ENCODE measurements at places on chromosomes 5 and 9.
A peak's percentile ranks its signal among the peaks of the same experiment; 100 is the strongest.

DNA sequence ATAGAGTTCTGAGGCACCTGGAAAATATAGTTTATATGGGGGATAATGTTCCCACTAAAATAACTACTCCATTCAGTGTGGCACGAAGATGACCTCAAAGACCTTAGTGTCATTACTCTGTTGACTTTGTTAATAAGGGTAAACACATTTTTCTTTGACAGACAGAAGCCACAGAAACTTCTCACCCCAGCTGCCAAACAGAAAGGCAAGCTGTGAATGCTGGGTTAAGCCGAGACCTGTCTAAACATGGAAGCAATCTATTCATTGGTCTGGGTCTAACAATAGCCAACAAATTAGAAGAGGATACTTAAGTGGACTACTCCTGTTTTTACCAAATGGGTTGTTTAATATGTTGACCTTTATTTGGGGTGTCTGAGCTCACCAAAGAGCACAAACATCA is 171.4 kb downstream of the TLE1 start:
- DNase-seq = no peak

DNA sequence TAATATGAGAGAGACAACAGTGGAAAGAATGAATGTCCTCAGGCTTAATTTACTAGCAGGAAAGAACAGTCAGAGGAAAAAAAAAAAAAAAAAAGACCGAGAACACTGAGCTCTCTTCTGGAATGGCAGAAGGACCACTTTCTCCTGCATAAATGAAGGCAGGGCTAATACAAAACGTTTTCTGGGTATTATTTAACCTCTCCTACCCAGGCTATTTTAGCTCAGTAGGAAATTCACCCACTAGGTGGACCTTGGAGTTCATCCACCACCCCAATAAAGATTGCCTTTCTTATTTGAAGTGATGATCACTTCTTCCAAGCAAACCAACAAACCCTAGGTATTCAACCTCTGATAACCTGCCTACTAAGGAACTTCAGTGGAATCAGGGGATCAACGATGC is 3.7 kb downstream of the GLIS3 start:
- DNase-seq = no peak

DNA sequence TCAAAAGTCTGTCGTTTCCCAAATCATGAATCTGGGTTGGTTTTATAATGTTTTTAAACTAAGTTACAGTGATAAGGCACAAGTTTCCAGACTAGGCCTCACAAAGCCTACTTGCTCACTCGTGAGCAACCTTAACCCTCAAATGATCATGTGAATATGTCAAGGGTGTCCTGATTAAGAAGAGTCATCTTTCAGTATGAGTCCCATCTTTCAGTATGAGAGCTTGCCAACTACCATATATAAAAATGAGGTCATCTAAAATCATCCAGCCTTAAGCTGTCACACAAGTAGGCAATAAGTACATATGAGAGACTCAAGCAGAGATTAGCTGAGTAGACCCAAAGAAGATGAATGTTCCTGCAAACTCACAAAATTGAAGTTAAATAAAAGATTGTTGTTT is 668.4 kb upstream of the FAM174A start:
- no peak for DNase-seq

- no peak for DNase-seq
These were observed 34.2 kb downstream of the WNK2 start for GRCh38 chr9:93218161-93218560.

DNA sequence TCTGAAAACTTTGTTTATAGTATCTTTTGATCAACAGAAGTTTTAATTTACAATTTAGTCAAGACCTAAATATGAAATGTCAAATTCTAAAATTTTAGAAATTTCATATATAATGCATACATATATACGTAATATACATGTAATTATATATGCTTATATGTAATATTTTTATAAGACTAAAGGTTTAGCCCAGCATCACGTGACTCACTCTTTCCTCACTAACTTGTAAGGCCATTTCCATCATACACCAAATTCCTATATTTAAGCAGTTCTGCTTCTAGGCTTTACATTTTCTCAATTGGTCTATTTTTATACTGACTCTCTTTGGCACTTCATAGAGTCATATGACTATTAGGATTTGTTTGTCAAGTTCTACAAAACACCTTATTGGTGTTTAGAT is 56.4 kb downstream of the CFAP95 start:
- no peak for DNase-seq

DNA sequence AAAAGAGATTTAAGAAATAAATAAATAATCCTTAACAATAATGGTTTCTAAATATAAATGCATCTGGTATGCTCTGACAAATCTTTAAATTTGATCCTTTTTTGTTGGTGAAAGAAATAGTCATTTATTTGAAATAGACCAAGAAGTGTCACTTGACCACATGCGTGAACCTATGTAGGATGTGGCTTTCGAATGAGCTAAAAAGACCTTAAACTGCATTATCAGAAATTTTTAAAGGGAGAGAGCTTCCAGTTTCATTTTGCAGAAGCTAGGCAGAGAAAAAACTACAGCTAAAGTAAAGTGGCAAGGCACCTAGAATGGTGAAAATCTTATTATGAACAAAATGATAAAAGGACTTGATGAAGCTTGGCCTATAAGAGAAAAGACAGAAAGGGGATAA is 309.2 kb upstream of the EFNA5 start:
- DNase-seq = no peak

DNA sequence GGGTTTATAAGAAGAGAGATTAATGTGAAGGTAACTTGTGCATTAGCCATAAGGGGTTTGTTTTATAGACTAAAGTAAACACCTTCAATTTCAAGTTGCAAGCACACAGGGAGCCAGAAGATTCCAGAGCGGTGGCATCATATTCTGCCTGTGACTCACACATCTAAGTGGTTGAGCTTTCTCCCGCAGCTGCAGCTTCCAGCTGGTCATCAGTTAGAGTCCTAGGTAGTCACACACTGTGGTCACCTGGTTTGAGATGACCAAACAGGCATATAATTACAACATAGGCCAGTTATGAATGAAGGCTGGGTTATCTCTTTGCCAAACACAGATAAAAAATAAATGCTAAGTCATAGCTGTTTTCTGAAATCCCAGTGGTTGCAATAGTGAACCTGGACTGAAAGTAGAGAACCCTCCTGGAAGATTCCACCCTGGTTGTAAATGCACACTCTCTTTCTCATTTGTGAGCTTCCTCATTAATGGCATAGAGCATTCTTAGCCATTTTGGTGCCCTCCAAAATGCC is 171.3 kb downstream of the GDNF start:
- DNase-seq = peak; percentile 82

DNA sequence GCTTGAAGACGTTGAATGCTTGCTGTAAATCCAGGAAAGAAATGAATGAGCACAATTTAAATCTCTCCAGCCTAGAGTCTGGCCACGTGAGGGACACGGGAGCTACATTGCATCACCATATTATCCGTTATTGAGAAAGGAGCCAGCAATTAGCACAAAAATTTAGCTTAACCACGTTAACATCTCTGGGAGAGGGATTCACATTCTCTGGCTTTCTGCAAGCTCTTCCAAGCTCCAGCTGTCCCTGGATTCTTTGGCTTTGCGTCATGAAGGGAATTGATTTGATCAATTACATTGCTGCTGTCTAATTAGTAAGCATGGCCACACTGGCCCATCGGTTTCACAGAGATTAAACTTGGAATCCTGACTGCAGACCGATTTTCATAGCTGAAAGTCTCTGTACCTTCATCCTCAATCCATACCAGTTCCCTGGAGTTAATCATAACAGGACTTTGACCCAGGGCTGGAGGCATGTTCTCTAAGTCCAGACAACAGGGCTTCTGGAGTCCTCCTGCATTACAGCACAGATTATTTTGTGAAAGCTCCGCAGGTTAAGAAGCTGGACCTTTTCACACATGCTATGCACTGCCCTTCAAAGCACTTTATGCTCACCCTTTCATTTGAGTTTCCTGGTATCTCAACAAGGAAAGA is 31.6 kb downstream of the ADRA1B start:
- no peak for DNase-seq

DNA sequence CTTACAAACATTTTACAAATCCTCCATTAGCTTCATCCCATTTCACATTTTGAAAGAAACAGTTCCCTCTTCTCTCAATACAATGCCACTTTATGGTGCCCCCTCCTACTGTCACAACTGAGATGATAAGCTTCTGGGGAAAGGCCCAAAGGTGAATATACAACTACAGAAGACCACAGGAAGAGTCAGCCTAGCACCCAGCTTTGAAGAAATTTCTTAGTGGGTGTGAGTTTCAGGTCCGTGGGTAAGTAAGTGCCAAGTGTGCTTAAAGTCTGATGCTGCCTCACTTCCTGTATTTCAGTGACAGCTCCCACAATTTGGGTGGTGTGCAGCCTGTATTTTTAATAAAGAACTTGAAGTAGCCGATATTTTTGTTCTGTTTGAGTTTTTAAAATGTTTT is 68.1 kb downstream of the ARHGEF28 start:
- no peak for DNase-seq

GRCh38 chr9:94907264-94907936 is 180.9 kb downstream of the AOPEP start:
- no peak for DNase-seq

GRCh38 chr5:76586531-76586930 is 36.7 kb downstream of the F2RL2 start:
- DNase-seq = no peak

- no peak for DNase-seq
These were observed 253.4 kb downstream of the ARHGAP26 start for GRCh38 chr5:143023411-143024096.

- DNase-seq = no peak
These were observed 101.4 kb downstream of the FBXO4 start for GRCh38 chr5:42026446-42026845.
